ENCODE measurements at places on chromosomes 16 and 17. TPM values are rescaled to one million over a fixed set of nuclear protein-coding genes. Genes with fewer than 3 reads are reported as not detected.
A peak's percentile ranks its signal among the peaks of the same experiment; 100 is the strongest.

DNA sequence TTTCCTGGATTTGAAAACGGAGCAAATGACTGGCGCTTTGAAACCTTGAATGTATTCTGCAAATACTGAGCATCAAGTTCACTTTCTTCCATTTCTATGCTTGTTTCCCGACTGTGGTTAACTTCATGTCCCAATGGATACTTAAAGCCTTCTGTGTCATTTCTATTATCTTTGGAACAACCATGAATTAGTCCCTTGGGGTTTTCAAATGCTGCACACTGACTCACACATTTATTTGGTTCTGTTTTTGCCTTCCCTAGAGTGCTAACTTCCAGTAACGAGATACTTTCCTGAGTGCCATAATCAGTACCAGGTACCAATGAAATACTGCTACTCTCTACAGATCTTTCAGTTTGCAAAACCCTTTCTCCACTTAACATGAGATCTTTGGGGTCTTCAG is 32.3 kb downstream of the BRCA1 start:
- peaks cover 71% of the 10 kb centered on the region for H3K36me3 ChIP-seq
- no peak for DNase-seq
- H3K4me3 ChIP-seq = no peak overlapping the region
- no peak overlapping the region for H3K27ac ChIP-seq
- H3K4me1 ChIP-seq = no peaks in the 10 kb centered on the region
- H3K27me3 ChIP-seq = no peaks in the 10 kb centered on the region

DNA sequence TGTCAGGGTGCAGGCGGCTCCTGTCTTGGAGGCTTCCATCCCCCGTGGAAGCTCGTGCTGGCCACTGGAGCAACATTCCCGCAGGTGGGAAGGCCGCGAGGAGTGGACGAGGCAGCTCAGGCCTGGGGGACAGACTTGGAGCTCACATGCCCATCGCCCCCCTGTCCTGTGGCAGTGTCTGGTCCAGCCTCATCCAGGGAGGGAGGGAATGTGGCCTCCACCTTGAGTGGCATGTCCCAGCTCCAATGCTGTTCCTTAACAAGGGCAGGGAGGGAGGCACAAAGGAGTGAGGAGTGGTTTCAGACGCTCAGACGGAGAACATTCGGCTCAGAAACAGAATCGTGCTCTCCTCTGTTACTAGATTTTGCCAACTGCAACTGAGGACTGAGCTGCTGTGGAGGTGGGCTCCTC is 159.4 kb upstream of the CHMP6 start:
- H3K27me3 ChIP-seq = no peaks in the 10 kb centered on the region
- peak overlapping the region; percentile 43 for H3K4me3 ChIP-seq
- peak overlapping the region; percentile 97 for H3K27ac ChIP-seq
- peaks cover 15% of the 10 kb centered on the region for H3K36me3 ChIP-seq

- no peak for DNase-seq
- peaks cover 3% of the 10 kb centered on the region for H3K36me3 ChIP-seq
- H3K27me3 ChIP-seq = no peaks in the 10 kb centered on the region
These were observed 2.4 kb downstream of the KIAA0513 start for GRCh38 chr16:85029981-85030401.

GRCh38 chr17:75087558-75088453 is at the start of gene SLC16A5:
Gene SLC16A5 (plus strand): TSS chr17:75087954. CDS start chr17:75093637, 5,683 bp downstream.
- peaks cover 29% of the 10 kb centered on the region for H3K4me1 ChIP-seq
- H3K27ac ChIP-seq = peak within 1 kb of the TSS; percentile 41
- H3K36me3 ChIP-seq = no peaks in the 10 kb centered on the region
- DNase-seq = peak; percentile 83
- peak within 1 kb of the TSS; percentile 38 for H3K4me3 ChIP-seq

GRCh38 chr16:78325468-78326352 is 226.3 kb downstream of the WWOX start:
- no peak overlapping the region for H3K27ac ChIP-seq
- H3K4me3 ChIP-seq = no peak overlapping the region
- no peak for DNase-seq
- H3K4me1 ChIP-seq = no peaks in the 10 kb centered on the region
- no peaks in the 10 kb centered on the region for H3K36me3 ChIP-seq

DNA sequence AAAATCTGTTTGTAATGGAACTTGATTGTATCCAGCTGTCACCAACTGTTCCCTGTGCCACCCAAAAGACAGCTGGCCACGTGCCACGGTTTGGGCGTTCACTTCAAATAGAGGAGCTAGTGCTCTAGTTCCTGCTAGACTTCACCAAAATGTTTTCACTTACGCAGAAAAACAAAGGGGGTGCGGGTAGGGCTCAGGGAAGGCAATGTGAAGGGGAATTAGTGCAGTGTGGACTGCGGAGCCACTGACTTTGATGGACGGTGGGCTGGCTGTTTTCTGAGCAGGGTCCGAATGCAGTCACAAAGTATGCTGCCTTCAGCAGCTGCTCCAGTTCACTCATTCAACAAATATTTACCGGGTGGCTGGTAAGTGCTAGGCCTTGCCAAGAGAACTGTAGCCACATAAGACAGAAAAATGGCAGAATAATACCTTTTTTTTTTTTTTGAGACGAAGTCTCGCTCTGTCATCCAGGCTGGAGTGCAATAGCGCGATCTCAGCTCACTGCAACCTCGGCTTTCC is 7.6 kb upstream of the CYTH1 start:
- H3K36me3 ChIP-seq = peaks cover 19% of the 10 kb centered on the region
- H3K4me3 ChIP-seq = no peak overlapping the region
- H3K27me3 ChIP-seq = no peaks in the 10 kb centered on the region
- peak overlapping the region; percentile 34 for H3K27ac ChIP-seq
- peaks cover 44% of the 10 kb centered on the region for H3K4me1 ChIP-seq

DNA sequence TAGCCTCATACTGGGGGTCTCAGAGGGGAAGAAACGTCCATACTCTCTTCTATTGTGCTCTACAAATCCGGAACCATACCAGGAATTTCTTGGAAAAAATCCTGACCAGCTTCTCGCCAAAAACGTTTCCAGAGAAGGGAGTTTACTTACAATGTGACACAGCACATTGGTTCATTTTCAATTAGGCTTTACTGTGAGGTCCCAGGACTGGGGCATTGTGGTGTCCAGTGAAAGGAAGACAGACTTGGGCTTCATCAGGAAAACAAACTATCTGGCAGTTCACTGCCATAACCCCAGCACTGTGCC is 14.7 kb downstream of the MPP2 start:
- H3K4me1 ChIP-seq = no peaks in the 10 kb centered on the region
- H3K4me3 ChIP-seq = no peak overlapping the region
- peaks cover 17% of the 10 kb centered on the region for H3K27me3 ChIP-seq
- no peak overlapping the region for H3K27ac ChIP-seq
- no peaks in the 10 kb centered on the region for H3K36me3 ChIP-seq
- DNase-seq = no peak

DNA sequence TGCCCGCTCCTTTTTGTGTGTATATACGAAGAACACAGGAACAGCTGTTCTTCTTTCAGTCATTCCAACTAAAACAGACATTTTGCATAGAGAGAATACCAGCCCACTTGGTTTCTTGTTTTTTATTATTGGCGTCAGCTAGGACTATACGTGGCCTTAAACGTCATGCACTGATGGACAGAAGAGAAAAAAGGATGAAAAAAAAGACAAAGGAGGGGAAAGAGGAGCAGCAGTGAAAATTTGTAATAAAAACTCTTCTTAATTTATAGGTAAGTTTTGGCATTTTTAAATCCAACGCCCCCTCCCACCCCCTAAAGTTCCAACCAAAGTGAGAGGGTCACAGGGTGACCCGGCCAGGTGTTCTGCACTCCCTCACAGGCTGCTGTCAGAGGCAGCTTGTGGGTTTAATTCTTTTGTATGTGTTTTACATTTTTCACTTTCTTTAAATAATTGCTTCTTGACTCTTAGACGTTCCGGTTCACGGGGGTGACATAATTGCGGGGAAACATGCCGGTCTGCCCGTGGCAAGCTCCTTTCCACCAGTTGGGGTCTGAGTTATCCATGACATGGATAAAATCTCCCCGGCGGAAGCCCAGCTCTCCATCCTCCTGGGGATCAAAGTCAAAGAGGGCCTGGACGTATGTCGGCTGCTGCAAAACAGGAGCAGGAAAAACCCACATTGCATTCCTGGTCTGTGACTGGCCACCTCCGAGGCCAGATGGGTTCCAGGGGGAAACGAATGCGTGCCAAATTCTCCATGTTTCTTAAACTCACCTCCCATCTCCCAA is 30.9 kb upstream of the SLC25A19 start:
- no peak overlapping the region for H3K4me3 ChIP-seq
- H3K4me1 ChIP-seq = no peaks in the 10 kb centered on the region
- no peaks in the 10 kb centered on the region for H3K27me3 ChIP-seq
- H3K36me3 ChIP-seq = peaks cover 65% of the 10 kb centered on the region
- no peak overlapping the region for H3K27ac ChIP-seq
- DNase-seq = no peak

The OR2C1 gene
- total RNA-seq = not detected

The CA4 gene
- not detected for total RNA-seq

The SLC35G6 gene
- total RNA-seq = not detected

The LPO gene
- not detected for total RNA-seq

The ENPP7 gene
- total RNA-seq = not detected

The KRTAP4-6 gene
- not detected for total RNA-seq

Data from SJSA1 (cell line).